ENCODE measurements at places on chromosomes 2 and 18.

DNA sequence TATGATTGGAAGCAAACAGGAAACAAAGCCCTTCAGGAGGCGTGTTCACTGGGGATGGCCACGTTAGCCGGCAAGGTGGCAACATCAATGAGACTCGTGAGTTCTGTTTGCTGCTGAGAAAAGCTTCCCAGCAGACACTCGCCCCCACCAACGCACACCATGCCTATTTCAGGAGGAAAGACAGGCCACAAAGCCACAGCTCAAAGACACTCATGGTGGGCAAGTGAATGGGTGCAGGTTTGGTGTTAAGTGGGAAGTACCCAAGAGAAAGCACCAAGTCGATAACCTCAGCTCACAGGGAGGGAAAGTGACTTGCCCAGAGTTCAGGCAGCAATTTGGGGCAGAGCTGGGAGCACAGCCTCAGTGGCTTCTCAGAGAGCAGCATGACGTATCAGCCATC, 10.5 kb upstream of the MTERF4 start:
- no peak for DNase-seq

DNA sequence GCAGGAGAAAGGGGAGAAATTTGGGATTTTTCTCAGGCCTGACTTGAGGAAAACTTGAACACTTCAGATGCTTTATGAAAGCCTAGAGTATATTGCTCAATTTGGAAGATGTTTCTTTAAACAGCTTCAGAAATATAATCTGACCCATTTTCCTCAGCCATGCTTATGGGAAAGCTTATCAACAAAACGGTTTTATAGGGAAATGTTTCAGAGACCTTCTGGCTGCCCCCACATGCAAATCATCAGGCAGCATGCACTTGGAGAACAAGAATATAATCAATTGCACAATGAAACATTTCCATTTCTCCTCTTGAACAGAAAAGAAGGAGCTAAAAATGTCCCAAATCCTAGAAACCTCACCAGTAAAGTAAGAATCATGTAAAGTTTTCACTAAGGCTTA, 411.2 kb upstream of the ETAA1 start:
- no peak for DNase-seq

DNA sequence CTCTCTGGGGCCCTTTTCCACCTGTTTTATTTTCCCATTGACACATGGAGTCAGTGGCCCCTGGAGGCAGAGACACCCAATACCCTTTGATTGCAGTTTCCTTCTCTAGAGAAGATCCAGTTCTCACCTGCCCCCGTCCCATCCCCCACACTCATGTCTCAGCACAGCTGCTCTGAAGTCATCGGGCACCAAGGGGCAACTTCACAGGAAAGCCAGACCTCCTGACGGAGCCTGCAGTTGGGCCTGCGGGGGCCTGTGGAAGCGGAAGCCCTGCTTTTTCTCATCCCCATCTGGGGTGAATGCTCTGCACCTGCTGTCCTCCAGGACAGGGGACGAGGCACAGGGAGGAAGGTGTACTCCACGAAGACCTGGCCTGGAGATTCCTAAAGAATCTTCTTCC, 308.3 kb upstream of the EPAS1 start:
- no peak for DNase-seq

DNA sequence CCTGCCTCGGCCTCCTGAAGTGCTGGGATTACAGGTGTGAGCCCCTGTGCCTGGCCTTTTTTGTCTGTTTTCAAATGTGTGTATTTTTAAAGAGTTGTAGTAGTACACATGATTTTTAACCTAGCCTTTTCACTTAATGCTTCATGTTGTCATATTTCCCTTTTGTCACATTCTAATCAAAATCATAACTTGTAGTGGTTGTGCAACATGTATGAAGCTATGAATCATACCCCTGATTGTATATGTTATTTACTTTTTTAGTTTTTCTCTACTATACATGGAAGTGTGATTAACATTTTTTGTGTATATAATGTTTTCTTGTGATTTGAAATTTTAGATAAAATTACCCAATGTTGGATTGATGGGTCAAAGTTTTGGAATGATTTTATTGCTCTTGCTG, 8.5 kb downstream of the GEN1 start:
- no peak for DNase-seq

- no peak for DNase-seq
Measured at GRCh38 chr2:21406386-21406785, 282.6 kb downstream of the TDRD15 start.

- DNase-seq = no peak
Measured at GRCh38 chr18:67421651-67422050, 94.9 kb downstream of the DSEL start.

- DNase-seq = no peak
Measured at GRCh38 chr2:65507102-65508069, 75.0 kb upstream of the SPRED2 start.

- DNase-seq = no peak
Measured at GRCh38 chr2:6888724-6889123, 11.1 kb downstream of the RSAD2 start.

- no peak for DNase-seq
Measured at GRCh38 chr2:52429740-52430139, 1337.9 kb upstream of the CHAC2 start.

- no peak for DNase-seq
Measured at GRCh38 chr18:3172097-3172496, 47.7 kb downstream of the MYOM1 start.

- DNase-seq = no peak
Measured at GRCh38 chr2:235347691-235348090, 146.2 kb upstream of the AGAP1 start.

DNA sequence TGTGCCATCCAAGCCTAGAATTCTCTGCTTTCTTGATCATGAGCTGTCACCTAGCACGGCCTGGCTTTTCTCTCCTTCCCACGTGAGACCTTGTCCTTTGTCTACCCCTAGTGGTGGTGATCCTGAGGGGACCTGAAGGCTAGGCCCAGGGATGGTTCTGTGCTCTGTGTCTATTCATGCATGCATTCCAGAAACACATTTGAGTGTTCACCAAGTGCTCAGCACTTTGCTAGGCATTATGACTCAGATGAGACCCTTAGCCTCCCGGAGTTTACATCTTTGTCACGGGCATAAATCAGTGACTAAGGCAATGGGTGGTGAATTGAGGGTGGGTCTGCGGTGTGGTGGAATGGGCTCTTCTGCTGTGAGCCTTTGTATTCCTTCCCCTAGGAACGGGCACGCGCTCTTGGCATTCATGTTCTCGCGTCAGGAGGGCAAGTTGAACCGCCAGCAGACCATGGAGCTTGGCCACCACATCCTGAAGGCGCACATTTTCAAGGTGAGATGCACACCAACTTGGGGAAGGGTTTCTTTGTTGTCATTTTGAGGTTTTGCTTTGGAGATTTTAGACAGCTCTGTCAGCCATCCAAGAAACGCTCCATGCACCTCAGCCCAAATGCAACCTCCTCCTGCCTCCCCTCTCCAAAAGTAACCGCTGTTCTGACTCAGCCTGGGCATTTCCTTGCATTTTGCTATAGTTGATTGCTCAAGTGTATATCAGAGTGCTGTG, 100.9 kb downstream of the WDSUB1 start:
- no peak for DNase-seq

GRCh38 chr18:57095884-57096283, 51.0 kb upstream of the BOD1L2 start:
- DNase-seq = no peak

DNA sequence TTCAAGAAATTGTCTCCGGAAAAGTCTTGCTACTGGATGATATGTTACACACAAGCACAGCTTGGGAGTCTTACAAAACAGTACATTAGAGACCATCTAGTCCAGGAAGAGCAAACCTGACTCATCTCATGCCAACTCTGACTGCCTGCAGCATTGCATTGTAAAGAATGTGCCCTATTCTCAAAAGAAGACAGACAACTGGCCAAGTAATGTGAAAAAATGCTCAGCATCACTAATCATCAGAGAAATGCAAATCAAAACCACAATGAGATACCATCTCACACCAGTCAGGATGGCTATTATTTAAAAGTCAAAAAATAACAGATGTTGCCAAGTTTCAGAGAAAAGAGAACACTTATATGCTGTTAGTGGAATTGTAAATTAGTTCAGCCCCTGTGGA, 42.7 kb upstream of the GORASP2 start:
- DNase-seq = no peak

DNA sequence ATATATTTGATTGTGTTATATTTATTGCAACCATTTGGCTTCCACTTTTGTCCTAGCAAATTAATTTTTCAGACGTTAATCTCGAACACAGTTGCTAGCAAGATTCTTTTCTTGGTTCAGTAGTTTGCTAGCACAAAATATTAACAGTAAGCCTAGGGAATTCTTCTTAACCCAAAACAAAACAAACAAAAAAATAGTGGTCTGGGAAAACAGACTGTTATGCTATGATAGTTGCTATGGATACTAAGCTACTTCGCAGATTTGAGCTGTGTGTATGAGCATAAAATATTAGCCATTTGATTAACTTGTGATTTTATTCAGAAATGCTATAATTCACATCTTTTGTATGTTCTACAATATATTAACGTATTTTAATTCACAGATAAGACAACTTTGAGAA, 541.5 kb upstream of the NETO1 start:
- no peak for DNase-seq

DNA sequence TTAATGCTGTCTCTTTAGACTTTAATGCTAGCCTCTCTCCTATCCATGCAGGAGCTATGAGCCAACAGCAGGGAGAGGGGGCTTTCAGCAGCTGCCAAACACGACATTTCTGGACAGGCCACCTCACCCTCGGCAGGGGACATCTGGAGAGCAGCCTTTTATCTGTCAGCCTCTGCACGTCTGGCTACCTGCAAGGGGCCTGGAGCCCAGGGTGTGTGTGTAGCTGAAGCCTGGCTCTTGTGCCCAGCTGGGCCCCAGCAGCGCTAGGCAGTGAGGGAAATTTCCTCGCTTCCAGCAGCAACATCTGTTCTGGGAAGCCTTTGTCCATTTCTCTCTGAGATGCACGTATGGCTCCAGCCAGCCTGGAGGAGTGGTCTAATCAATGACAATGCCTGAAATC, 728.7 kb upstream of the ID2 start:
- peak; percentile 83 for DNase-seq

GRCh38 chr2:160741815-160742214, 248.2 kb upstream of the RBMS1 start:
- DNase-seq = no peak

- DNase-seq = no peak
Measured at GRCh38 chr2:109166811-109167210, 37.8 kb downstream of the SH3RF3 start.

- DNase-seq = no peak
Measured at GRCh38 chr18:76494231-76495005, 624 bp downstream of the ZNF516 start.

GRCh38 chr18:69945220-69946114, 2.2 kb downstream of the CD226 start:
- DNase-seq = no peak

GRCh38 chr2:199458009-199458805, 468 bp upstream of the SATB2 start:
- peak; percentile 39 for DNase-seq

- DNase-seq = no peak
Measured at GRCh38 chr2:207920321-207920720, 105.0 kb downstream of the PLEKHM3 start.

GRCh38 chr2:13414897-13415296, 698.2 kb downstream of the TRIB2 start:
- DNase-seq = peak; percentile 46

- DNase-seq = no peak
Measured at GRCh38 chr2:160258492-160258805, 58.4 kb upstream of the ITGB6 start.

DNA sequence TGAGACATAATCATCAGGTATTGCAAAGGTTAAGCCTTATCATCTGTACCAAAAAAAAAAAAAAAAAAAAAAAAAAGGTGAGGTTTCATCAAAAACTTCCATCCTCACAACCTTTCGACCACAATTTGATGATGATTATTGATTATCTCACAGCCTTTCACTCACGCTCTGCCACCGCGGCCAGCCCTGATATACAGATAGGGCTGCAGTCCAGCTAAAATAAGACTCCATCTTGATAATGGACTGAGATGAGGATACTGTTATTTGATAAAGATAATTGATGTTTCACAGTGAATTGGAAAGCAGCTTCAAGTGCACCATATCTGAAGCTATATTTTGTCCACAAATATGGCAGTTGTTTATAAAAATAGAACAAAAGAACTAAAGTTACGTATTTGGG, 159.7 kb upstream of the BOD1L2 start:
- no peak for DNase-seq

GRCh38 chr2:221360742-221361141, 211.4 kb downstream of the EPHA4 start:
- DNase-seq = no peak

DNA sequence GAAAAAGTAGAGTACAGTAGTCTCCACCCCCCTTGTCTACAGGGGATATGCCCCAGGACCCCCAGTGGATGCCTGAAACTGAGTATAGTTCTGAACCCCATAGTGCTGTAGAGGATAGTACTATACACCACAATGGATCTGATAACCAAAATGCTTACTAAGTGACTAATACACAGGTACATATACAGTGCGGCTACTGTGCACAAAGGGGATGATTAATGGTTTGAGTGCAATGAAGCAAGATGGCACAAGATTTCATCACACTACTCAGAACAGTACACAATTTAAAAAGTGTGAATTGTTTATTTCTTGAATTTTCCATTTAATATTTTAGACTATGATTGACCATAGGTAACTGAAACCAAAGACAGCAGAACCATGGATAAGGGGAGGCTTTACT, 446.9 kb upstream of the NRP2 start:
- DNase-seq = no peak

DNA sequence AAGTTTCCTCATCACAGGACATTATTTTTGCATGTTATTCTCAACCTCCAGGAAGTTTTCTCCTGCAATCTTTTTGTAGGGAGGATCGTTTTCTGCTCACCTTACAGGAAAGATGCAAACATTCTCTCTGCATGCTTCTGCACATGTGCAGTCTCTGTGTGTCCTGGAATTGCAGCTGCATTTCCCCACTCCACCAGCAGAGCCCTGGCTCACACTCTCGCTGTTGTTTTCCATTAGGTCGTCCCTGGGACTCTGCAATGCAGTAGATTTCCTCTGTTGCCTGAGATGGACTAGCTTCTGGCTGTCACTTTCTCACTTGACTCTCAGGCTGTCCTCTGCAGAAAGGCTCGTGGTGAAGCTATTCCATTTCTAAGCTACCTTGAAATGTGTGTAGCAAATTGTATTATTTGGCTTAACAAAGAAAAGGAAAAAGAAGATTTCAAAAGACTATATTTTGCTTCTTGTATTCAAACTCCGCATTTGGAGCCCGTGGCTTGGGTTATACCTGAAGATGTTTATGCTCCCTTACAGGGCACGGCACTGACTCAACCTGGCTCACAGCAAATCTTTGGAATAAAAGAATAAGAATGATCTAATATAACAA, 346.7 kb downstream of the RAD51AP2 start:
- peak; percentile 26 for DNase-seq

DNA sequence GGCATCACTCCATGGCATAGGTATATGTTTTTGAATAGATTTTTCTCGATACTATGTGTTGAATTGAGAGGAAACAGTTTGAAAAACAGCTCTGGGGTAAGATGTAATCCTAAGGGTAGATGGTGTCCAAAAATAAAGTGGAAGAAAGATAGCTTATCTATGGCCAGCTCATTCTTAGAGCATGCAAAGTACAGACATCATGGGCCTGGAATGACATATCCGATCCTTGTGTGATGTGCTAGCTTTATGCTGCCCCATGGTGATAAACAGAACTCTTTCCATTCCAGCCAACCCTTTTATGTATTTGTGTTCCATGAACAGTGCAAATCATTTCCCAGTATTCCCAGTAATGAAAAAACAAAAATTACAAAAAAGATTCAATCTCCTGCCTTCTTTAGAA, 390.2 kb upstream of the NXPH2 start:
- DNase-seq = no peak

All from NCI-H1417 (cell line).